RKO (cell line): ENCODE measurements at places on chromosomes 6 and 20.

DNA sequence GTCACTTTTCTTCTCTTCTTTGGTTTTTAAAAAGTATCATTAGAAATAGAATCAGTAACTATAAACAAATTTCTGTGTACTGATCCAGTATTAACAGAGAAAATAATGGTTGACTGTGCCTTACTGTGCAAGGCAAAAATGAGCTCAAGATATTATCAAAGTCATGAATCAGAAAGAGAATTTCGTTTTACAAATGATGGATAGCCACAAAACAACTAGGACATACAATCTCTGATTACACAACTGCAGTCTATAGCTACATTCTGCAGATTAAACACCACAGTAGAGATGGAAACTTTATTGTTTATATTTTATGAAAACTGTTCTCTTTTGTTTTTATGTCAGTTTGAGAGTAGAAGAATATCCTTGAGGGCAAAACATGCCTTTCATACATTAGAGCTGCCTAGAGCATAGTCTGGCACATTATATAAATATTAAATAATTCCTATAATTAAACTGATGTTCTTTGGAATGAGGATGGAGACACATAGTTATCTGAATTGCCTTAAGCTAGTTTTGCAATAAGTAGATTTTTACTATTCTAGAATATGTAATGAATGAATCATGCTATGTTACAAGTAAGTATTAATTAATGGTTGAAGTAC is 333.1 kb downstream of the LAMA2 start:
- no peak for DNase-seq

DNA sequence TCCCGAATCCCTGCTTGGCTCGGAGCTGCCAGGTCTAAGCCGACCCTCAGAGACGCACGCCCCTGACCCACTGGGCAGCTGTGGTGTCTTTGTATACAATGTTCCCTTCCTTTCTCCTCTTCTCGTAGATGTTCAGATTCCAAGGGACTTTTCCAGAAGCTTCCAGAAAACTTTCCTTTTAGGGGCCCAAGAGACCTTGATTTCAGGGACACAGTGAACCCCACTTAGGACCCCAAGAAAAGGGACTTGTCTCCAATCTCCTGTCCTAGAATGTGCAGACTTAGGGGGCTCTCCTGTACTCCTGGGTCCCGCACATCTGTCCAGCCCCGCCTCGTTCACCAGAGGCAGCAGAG is 103.5 kb downstream of the EDN3 start:
- DNase-seq, result no peak

GRCh38 chr20:16556301-16556700 is 16.9 kb downstream of the KIF16B start:
- DNase-seq, result peak; percentile 39

DNA sequence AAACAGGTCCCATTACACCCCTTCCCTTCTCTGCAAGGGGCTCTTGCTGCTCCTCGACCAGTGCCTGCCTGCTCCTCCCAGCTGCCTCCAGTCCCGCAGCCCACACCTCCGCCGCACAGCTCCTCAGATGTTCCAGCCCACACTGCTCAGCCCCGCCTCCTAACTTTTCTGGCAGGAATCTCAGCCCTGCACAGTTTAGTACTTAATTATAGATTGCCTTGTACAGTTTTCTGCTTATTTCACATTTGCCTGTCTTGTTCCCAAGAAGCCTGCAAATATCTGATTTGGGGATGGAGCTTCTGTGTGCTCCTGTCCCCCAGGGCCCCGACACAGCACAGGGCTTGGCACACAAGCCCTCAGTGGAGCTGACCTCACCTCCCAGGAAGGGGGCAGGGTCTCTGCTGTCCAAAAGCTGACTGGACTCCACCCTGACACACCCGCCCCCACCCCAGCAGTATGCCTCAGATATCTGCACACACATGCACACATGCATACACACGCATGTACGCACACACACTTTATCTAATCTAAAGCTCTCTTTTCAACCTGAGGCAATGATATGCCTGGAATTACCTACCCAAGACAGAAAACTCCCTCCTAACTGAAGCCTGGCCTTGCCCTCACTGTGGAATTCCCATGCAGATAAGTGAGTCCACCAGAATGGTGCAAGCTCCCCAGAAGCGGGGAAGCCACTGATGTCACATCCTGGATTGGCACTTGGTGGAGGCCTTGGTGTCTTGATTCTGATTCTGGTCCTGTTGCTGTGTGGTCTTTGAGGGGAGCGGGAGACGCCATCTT is 1.2 kb upstream of the PNPLA1 start:
- no peak for DNase-seq

DNA sequence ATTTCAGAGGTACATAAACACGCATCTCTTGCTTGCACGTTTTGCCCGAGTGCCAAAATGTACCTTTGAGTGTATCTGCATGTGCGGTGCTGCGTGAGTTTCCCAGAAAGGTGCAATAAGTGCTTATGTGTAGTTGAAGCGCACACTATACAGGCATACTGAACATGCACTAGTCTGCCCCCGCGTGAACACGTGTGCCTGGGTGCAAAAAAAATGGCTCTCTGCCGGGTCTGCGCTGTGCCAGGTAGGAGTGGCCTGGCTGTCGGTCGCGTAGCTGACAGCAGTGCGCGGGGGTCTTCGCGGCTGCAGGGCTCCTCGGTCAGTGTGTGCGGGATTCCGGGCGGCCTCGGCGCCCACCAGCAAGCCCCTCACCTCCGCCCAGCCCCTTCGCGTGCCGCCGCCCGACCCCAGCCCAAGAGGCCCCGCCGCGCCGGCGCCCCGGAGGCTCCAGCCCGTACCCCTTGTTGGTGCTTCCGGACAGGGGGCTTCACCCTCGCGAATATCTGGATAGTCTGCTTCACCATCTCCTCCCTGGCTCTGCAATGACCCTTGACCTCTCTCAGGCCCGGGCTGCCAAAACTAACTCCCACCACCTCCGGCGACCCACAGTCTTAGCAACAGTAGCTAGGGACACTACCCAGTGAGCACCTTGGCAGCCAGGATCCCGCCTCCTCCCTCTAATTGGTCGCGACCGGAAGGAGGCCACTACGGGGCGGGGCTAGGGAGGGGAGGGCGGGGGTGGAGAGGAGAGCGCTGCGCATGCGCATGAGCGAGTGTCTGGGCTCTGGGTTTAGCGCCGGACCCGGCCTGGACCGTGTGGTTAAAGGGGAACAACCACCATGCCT is at the start of gene KIF6:
Gene KIF6 (minus strand): TSS at position 622 of the 845 bp plus-strand sequence. CDS start 98 bp downstream, at position 524.
- no peak for DNase-seq

- DNase-seq, result no peak
Observed at GRCh38 chr6:124960757-124961463, 1.3 kb upstream of the RNF217 start.

- DNase-seq, result no peak
Observed at GRCh38 chr6:161204866-161205557, 68.8 kb downstream of the AGPAT4 start.

DNA sequence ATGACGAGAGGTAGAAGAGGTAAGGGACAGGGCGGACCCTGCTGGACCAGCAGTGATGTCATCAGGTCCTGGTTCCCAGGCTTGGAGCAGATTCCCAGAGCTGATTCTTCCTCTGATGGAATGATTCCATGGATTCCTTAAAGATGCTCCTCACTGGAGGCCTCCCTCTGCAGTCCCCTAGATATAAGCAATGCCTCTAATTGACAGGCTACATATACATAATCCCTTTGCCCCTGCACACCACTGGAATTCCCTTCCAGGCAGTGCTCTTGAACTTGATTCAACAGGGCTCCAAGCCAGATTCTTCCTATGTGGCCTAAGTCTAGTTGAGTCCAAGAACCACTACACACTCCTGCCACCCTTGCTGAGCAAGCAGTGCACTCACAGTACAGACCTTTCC is 52.3 kb upstream of the L3MBTL3 start:
- DNase-seq, result no peak

GRCh38 chr20:36956674-36957073 is 5.2 kb upstream of the SAMHD1 start:
- no peak for DNase-seq

- DNase-seq, result no peak
Observed at GRCh38 chr6:43878823-43879495, 108.9 kb downstream of the VEGFA start.

DNA sequence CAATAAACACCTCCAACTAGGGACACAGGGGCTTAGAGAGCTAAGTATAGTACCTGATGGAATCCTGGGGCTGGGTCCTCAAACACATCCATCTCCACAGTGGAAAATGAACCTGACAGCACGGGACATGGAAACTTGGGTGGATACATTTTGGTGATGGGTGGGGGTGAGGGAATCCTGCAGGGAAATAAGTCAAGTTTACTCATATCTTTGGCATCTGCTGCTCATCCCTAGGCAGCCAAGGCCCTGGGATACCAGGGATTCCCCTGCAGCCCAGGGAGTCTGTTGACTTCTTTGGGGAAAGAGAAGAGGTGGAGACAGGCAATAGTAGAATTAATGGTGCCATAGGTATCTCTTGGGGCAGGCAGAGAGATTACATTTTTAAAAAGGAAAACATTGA is 6.6 kb downstream of the APOBEC2 start:
- no peak for DNase-seq
